ENCODE measurements at places on chromosomes 16 and 17.

GRCh38 chr17:79778504-79779083, 646 bp downstream of the CBX2 start:
- no peak for DNase-seq

GRCh38 chr17:44374306-44375195, 10.9 kb upstream of the FAM171A2 start:
- no peak for DNase-seq

- DNase-seq = no peak
Observed at GRCh38 chr17:15918661-15919259, 26.2 kb upstream of the ADORA2B start.

DNA sequence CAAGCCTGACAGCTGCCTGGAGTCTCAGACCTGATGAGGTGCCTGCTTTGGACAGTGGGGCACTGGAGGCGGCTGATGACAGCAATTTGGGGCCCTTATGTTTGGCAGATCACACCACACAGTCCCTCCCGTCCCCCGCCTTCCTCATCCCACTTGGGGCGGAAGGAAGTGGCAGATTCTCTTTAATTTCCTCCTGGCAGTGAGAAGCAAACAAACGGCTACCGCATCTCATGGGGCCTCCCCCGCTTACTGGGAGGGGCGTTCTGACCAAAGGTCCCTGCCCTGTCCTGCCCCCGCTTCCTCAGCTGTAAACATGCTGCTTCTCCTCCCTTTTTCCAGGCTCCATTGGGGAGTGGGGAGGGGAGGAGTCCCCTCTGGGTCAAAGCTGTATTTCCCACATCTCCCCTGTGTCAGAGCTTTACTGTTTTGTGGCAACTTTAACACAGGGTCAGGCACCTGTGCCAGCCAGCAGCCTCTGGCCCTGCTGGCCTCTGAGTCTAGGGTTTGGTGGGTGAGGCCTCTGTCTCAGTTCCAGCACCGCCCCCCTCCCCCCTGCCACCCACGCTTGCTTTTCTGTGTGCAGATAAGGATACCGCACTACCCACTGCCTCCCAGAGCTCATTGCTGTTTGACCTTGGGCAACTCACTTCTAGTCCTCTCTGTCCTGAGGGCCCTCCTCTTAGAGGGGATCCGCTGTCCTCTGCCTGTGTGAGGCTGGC, 5.4 kb upstream of the NFATC3 start:
- DNase-seq = peak; percentile 67

- DNase-seq = no peak
Observed at GRCh38 chr17:3635474-3636153, 436 bp downstream of the SHPK start.

GRCh38 chr16:86671486-86672178, 93.3 kb downstream of the FOXL1 start:
- no peak for DNase-seq

Data from stimulated activated CD8-positive, alpha-beta memory T cell treated with anti-CD3 and anti-CD28 coated beads, Interleukin-15, amount 100 ng/mL, for 4 hours (primary cell).